Calu3 (cell line): ENCODE measurements at places on chromosomes 1 and 21. TPM values are rescaled to one million over a fixed set of nuclear protein-coding genes. Genes with fewer than 3 reads are reported as not detected.

The KLHDC8A gene
- total RNA-seq: not detected in 2 replicates

The PSMA5 gene
- total RNA-seq: 108 and 121 TPM in 2 replicates

The PLCH2 gene
- total RNA-seq: 3.1 and 4.1 TPM in 2 replicates

The PIGV gene
- 9.9 and 11.9 TPM in 2 replicates for total RNA-seq

The LYSMD1 gene
- total RNA-seq: 7.6 and 9.7 TPM in 2 replicates

The LCE3D gene
- not detected in 2 replicates for total RNA-seq

The LIPI gene
- not detected in 2 replicates for total RNA-seq

The PROK1 gene
- total RNA-seq: not detected in 2 replicates

The LCA5L gene
- 1.7 and 2.0 TPM in 2 replicates for total RNA-seq

The RXRG gene
- not detected in 2 replicates for total RNA-seq

The HES2 gene
- not detected in 2 replicates for total RNA-seq

The RAB7B gene
- 1.1 and 1.3 TPM in 2 replicates for total RNA-seq

The COL6A1 gene
- total RNA-seq: 17.8 and 18.5 TPM in 2 replicates

The SPRR2G gene
- total RNA-seq: not detected in 2 replicates

The CLIC6 gene
- total RNA-seq: 0.24 and 0.42 TPM in 2 replicates

The FCAMR gene
- total RNA-seq: not detected in 2 replicates

The RPTN gene
- total RNA-seq: not detected in 2 replicates

The CD1E gene
- not detected in 2 replicates for total RNA-seq

The HTR6 gene
- not detected in 2 replicates for total RNA-seq

The FAM110D gene
- total RNA-seq: not detected in 2 replicates

The CEP104 gene
- 29.4 and 34.3 TPM in 2 replicates for total RNA-seq

The NR5A2 gene
- 6.9 and 9.5 TPM in 2 replicates for total RNA-seq

The C1orf116 gene
- 106 and 124 TPM in 2 replicates for total RNA-seq

The SCAMP3 gene
- 85.1 and 104 TPM in 2 replicates for total RNA-seq

The ESRRG gene
- 0.76 and 1.3 TPM in 2 replicates for total RNA-seq

The RHOU gene
- total RNA-seq: 6.5 and 8.2 TPM in 2 replicates

The AMY2B gene
- 9.4 and 16.3 TPM in 2 replicates for total RNA-seq

The PAQR7 gene
- 13.6 and 15.9 TPM in 2 replicates for total RNA-seq
